ENCODE measurements at places on chromosomes 7 and 10. TPM values are rescaled to one million over a fixed set of nuclear protein-coding genes. Genes with fewer than 3 reads are reported as not detected.

- DNase-seq: no peak
Observed at GRCh38 chr10:63265222-63265617, 132.1 kb downstream of the NRBF2 start.

- no peak for DNase-seq
Observed at GRCh38 chr10:129110780-129111179, 356.3 kb upstream of the MGMT start.

Gene SPDYE8
- not detected for total RNA-seq

- DNase-seq: no peak
Observed at GRCh38 chr7:16078076-16078952, 343.0 kb downstream of the CRPPA start.

- no peak for DNase-seq
Observed at GRCh38 chr7:88795553-88795952, at the start of gene TEX47. Gene TEX47 (minus strand): TSS chr7:88795737. CDS start chr7:88794942, 795 bp downstream.

DNA sequence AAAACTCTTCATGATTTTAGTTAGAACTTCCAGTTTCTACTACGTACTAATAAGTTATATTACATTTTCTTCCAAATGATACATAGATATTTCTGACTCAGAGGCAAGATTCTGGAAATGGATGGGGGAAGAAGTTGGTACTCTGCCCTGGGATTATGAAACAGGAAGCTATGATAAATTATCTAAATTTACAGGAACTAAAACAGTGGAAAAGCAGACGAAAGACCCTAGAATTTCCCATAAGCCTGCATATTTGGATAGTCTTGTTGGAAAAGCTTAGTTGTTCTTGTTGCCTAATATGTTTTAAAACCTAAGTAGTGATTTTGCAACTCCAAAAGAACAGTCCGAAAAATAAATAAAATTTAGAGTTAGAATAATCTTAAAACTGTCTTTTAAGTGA, 21.8 kb downstream of the CFAP69 start:
- DNase-seq: no peak

- DNase-seq: no peak
Observed at GRCh38 chr10:4569151-4569550, 256.9 kb upstream of the AKR1E2 start.

Gene SLC13A1
- not detected for total RNA-seq

- no peak for DNase-seq
Observed at GRCh38 chr10:44183667-44184632, 200.9 kb downstream of the CXCL12 start.

DNA sequence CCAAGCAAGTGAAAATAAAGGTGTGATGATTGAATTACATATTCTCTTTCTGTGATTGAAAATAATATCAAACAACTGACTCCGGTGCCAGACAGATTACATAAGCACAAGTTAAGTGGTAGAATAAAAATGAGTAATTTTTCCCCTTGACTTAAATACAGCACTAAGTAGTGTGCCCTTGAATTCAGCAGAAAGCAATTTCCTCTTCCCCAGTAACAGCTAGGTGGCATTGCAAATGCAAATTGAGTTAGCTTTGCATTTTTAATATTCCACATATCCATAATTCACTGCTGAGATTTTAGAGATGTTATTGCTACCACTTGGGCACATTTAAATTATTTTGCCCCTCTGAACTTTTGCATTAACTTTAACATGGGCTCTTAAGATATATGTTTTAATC, 89.8 kb upstream of the NPVF start:
- no peak for DNase-seq

Gene WNT8B
- total RNA-seq: not detected

Gene CTTNBP2
- 9.1 TPM for total RNA-seq

DNA sequence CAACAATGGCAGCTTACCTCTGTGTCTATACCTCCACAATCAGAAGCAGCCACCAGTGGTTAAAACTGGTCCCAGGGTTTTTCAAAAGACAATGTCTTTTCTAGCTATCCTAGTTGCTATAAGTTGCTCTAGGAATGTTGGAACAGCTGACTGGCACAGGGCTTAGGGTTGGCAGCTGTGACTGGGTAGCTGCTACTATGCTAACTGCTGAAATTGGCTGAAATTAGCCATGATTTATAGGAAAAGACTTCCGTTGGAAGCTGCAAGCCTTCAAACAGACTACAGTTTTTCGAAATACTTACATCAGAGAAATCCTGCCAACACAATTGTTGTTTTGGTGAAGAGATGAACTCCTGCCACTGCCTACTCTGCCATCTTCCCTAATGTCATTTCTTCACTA, 102.3 kb downstream of the MKX start:
- no peak for DNase-seq

Gene ZNF786
- total RNA-seq: 4.6 TPM

Gene AGMO
- total RNA-seq: 1.9 TPM

DNA sequence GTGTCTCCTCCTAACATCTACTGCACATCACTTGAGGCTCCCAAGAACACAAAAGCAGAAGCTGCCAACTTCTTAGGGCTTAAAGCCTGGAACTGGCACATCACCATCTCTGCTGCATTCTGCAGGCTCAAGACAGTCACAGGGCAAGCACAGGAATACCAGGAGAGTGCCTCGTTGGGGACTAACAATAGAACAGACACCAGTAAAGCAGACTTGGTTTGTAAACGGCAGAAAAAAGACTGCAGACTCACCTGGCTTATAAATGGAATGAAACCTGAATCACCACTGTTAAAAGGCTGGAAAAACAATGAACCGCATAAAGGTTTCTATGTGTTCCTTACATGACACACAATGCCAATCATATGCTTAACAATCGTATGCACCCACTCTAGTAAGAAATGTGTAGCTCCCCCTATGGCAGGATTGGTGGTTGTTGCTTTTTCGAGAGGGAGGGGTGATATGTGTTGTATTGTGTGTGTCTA, 12.8 kb downstream of the RHEB start:
- no peak for DNase-seq

GRCh38 chr7:80348223-80348622, 163.6 kb downstream of the GNAT3 start:
- DNase-seq: no peak

Gene CCL26
- 0.97 TPM for total RNA-seq

DNA sequence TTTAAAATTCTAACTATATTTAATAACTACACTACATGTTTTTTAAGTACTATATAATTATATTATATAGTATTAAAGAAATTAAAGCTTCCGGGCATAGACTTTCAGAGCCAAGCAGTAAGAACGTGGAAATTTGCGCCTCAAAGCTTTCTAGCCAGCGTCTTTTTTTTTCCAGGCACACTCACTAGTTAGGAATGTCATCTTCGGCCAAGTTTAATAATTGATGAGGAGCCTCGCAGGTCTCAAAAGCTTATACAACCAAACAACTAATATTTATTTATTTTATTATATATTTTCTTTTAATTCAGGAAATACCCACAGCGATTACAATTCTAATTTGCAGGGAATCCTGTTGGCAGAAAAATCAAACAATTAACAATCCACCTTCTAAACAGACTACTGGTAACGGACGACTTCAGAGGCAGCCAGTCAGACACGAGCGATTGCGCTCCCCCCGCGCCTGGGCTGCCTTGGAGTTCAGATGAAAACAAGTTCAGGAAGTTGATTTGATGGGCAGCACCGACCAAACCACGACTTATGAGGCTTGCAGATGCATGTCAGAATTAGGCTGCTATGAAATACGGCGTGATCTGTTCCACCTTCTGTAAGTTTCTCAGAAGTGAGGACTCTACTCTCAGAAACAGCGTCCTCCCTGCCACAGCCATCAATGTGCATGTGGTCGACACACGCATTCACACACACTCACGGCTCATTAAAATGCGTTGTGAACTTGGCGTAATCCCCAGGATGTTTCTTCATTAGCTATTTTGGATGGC, 431.8 kb upstream of the MGMT start:
- no peak for DNase-seq

Gene COL26A1
- total RNA-seq: not detected

Measured in posterior vena cava (tissue), 2 donors.